ENCODE measurements at places on chromosomes 6 and 20. TPM values are rescaled to one million over a fixed set of nuclear protein-coding genes. Genes with fewer than 3 reads are reported as not detected.

SAMD3 gene
- not detected for total RNA-seq

TAGAP gene
- total RNA-seq: not detected

CNKSR3 gene
- total RNA-seq: 8.1 TPM

COX4I2 gene
- total RNA-seq: not detected

ADGB gene
- total RNA-seq: not detected

NR2E1 gene
- total RNA-seq: not detected

USP49 gene
- total RNA-seq: 1.3 TPM

HSPA1A gene
- 40.8 TPM for total RNA-seq

KIF25 gene
- under 0.01 TPM for total RNA-seq

SLC4A11 gene
- total RNA-seq: 5.2 TPM

SLCO4A1 gene
- total RNA-seq: 0.65 TPM

SYNDIG1 gene
- total RNA-seq: not detected

PLN gene
- not detected for total RNA-seq

CBLN4 gene
- not detected for total RNA-seq

TMEM74B gene
- 0.44 TPM for total RNA-seq

DST gene
- 176 TPM for total RNA-seq

MRAP2 gene
- 1.8 TPM for total RNA-seq

Data from lung microvascular endothelial cell (primary cell).